ENCODE measurements at places on chromosomes 3 and 15. TPM values are rescaled to one million over a fixed set of nuclear protein-coding genes. Genes with fewer than 3 reads are reported as not detected.

GPR15 gene
- 2.8 TPM for total RNA-seq

KBTBD13 gene
- not detected for total RNA-seq

DNA sequence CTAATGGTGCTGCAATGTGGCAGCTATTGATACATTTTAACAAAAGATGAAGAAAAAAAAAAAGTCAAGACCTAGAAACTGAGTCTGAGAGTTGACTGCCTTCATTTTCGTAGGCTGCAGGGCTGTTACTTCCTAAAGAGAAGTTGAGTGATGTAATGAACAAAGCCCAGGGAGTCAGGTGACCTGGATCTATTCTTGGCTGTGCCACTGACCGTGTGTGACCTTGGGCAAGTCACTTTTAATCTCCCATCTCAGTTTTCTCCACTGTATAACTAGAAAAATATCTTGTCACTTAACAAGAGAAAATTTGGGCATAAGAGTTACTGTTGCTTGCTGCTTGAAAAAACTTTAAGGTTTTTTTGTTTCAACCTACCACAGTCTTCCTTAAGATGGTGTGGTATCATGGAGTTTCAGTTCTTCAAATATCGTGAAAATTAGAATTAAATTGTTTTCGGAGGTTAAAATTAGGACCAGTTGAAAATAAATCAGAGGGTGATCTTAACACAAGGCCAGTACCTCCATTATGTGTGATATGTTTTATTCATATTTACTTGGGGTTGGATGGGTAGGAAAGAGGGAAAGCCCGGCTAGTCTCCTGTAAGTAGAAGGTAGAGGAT lies 5.8 kb downstream of the FMN1 start:
- no peak for DNase-seq

- no peak for DNase-seq
These were observed 68.5 kb downstream of the CHSY1 start for GRCh38 chr15:101183226-101183930.

- DNase-seq: no peak
These were observed 65.6 kb upstream of the POLG start for GRCh38 chr15:89400116-89400781.

- DNase-seq: no peak
These were observed 38.4 kb downstream of the LIMD1 start for GRCh38 chr3:45632956-45633355.

- DNase-seq: no peak
These were observed 73.3 kb downstream of the PTPRG start for GRCh38 chr3:61634678-61635077.

ACSBG1 gene
- total RNA-seq: not detected

- DNase-seq: peak; percentile 53
These were observed 274.4 kb downstream of the PLCL2 start for GRCh38 chr3:17158941-17159682.

DNA sequence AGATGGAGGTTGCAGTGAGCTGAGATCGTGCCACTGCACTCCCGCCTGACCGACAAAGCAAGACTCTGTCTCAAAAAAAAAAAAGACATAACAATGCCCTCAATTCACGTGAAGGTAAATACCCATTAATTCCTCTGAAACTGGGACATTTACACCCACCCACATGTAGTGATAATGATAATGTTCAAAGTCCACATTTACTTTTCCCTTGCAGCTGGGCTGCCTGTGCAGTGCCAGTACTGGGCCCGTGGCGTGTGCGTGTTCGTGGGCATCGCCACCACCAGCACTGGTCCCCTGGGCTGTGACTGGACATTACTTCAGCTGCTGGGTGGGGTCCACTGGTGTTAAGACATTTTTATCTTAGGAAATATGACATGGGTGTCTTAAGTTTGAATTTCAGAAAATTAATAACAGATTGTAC lies 123.6 kb downstream of the SLC25A26 start:
- no peak for DNase-seq

GRCh38 chr15:57455929-57456328 lies 79.6 kb downstream of the CGNL1 start:
- no peak for DNase-seq

DNA sequence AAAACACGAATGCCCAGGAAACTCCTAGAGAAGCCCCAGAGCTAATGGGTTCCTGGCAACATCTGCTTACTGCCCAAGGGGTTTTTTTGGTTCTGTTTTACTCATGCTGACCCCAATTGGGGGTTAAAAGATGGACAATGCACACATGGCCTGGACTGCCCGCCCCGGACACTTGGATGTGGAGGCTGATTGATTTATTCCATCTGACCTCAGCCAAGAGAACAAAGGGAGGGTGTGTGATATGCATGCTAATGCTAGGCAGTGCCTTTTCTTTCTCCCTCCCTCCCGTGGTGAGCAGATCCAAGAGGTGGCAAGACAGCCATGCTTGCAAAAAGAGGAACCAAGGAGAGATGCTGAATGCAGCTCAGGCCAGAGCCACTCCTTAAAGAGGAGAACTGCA lies 3.3 kb upstream of the LRTM1 start:
- DNase-seq: no peak

OXNAD1 gene
- total RNA-seq: 24.0 TPM

ADAMTS7 gene
- 0.10 TPM for total RNA-seq

GRCh38 chr3:122232485-122232884 lies 49.0 kb downstream of the CASR start:
- DNase-seq: peak; percentile 25

DNA sequence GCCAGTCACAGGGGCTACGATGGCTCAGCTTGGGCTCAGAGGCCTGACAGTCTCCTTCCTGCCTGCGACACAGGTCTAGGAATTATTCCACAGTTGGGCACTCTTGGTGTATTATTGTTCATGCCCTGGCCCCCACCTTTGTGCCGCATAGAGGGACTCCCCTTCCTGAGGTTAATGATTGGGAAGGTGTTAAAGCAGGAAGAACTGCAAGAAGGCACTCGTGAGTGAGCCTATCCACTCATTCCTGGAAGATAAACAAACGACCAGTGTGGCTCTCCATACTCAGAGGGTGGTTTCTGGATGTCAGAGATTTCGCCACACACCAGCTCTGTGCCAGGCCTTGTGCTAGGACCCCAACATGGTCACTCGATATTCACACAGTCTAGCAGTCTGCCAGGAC lies 12.3 kb downstream of the LIPC start:
- no peak for DNase-seq

GRCh38 chr3:43212914-43213611 lies 73.3 kb upstream of the SNRK start:
- no peak for DNase-seq

BRK1 gene
- 70.3 TPM for total RNA-seq

DNA sequence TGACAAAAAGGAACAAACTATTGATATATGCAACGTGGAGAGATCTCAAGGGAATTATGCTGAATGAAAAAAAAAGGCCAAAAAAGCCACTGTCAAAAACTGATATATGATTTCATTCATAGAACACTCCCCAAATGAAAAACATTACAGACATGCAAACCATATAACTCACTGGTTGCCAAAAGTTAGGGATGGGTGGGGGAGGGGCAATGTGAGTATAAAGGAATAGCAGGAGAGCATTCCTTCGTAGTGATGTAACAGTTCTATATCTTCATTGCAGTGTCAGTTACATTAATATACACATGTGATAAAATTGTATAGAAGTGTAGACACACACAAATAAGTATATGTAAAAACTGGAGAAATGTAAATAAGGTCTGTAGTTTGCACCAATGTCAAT lies 12.2 kb downstream of the GBE1 start:
- no peak for DNase-seq

- no peak for DNase-seq
These were observed 32.7 kb upstream of the MAP3K13 start for GRCh38 chr3:185330238-185330637.

DNA sequence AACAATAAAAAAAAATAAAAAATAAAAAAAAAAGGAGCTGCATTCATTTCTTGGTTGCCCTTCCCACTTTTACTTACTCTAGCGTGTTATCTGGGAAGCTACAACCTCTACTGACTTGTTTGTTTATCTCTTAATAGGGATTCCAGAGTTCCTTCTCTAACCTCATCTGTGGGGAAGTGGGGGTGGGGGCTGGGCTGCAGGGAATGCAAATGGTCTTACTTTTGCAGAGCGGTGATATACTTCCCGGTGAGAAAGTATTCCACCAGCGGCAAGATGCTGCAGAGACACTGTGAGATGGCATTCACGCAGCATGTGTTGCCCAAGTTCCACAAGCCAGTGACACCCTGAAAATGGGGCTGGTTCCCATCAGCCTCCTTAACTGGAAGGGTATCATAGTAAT lies 2.1 kb downstream of the USP50 start:
- DNase-seq: no peak

SYNPR gene
- total RNA-seq: not detected

SEMA6D gene
- total RNA-seq: not detected

GRCh38 chr3:57226176-57226575 lies 1.4 kb upstream of the APPL1 start:
- DNase-seq: no peak

GRCh38 chr3:125054449-125055329 lies 1.1 kb downstream of the HEG1 start:
- no peak for DNase-seq

GRCh38 chr3:129393271-129393670 lies 35.2 kb downstream of the EFCAB12 start:
- DNase-seq: no peak

- DNase-seq: peak; percentile 62
These were observed 109.6 kb upstream of the UMPS start for GRCh38 chr3:124620600-124621063.

CCR8 gene
- total RNA-seq: 0.51 TPM
